Ecto neural progenitor cell (in vitro differentiated cells): ENCODE measurements at places on chromosomes 7 and 10.

GRCh38 chr10:47367646-47368045, 16.4 kb downstream of the ZNF488 start:
- no peak for DNase-seq

- no peak for DNase-seq
Observed at GRCh38 chr10:100791369-100792058, 46.1 kb downstream of the PAX2 start.

DNA sequence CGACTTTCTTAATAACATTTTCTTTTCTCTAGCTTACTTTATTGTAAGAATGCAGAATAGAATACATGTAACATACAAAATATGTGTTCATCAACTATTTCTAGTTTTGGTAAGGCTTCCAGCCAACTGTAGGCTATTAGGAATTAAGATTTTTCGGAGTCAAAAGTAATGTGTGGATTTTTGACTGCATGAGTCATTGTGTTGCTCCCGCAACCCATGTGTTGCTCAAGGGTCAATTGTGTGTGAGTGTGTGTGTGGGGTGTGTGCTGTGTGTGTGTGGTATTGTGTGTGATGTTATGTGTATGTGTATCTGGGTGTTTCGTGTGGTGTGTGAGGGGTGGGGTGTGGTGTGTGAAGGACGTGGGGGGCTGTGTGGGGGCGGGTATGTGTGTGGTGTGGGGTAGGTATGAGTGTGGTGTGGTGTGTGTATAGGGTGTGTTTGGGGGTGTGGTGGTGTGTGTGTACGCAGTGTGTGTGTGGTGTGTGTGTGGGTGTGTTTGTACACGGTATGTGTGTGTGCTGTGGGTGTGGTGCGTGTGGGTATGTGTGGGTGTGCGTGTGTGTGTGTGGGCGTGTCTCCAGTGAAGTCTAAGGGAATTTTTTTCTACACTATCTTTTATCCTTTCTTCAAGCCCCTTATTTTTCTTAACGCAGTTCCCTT, 60.5 kb downstream of the RSU1 start:
- no peak for DNase-seq

- DNase-seq, result no peak
Observed at GRCh38 chr10:96244354-96244753, 27.0 kb downstream of the BLNK start.

DNA sequence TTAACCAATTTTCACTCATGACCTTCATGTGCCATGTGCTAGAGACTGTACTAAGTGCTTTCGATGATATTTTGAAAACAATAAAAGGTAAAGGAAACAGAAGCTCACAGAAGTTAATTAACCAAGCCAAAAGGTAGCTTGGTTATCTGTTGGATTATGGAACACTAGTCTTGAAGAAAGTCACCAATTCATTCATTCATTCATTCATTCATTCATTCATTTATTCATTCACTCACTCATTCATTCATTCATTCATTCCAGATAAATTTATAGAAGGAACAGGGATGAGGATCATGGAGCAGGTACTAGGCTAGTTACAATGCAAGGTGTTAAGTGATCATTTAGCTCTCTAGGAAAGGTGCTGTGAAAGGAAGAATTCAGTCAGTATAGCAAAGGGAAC, 322.8 kb downstream of the MAGI2 start:
- DNase-seq, result no peak

GRCh38 chr7:70657989-70658632, 473.8 kb upstream of the GALNT17 start:
- DNase-seq, result no peak

DNA sequence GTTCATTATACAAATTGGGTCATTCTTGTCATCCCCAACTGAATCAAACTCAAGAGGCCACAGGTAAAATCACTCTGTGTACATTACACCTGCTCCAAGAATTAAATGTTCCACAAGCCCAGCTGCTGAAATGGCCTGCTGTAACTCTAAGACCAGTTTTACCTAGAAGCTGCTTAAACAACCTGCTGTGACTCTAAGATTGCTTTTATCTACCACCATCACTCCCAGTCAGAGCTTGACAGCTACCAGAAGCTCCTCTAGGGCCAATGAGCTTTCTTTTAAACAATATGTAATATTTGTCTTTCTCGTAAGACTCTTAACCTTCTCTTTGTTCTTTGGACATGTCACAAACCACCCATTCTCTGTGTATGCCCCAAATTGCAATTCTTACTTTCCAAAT, 141.8 kb upstream of the LRGUK start:
- no peak for DNase-seq

DNA sequence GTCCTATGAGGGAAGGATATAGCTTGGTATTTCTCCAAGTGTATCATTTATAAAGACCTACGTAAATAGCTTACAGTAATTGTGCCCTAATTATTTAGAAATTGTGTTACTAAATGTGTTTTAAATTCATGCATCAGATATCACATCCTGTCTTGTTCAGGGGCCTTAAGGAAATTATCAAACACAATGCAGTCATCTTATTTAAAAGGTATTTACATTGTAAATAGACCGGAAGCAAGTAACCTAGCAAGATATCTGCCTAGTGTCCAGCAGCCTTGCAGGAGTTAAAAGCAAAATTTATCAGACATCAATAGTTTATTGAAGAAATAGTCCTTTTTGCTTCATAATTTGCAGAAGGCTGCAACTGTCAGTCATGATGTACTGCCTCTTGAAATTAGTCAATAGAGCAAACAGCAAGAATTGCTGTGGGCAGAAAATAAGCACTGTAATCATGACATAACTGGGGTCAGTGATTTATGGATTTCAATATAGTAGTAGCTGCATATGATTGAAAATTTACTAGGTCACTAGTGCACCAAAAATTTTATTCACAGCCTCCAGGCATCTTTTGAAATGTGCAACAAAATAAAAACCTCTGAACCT, 23.1 kb downstream of the GLRX3 start:
- no peak for DNase-seq

GRCh38 chr7:5620459-5620881, 161.0 kb downstream of the RNF216 start:
- no peak for DNase-seq

DNA sequence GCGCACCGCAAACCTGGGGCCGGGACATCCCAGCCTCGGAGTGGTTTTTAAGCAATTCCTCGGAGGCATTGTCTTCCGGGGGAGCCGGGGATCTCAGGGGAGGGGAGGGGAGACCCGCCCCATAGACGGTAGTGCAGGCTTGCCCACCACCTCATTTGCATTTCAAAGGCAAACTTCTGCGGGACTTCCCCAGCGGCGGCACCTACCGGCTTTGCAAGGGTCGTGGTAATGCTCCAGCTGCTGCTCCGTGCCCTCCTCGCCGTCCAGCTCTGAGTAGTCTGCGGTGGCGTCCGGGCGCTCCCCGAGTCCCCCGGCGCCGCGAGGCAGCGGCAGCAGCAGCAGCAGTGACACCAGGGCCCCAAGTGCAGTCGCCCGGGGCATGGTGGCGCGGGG, 425 bp downstream of the TLL2 start:
- no peak for DNase-seq

DNA sequence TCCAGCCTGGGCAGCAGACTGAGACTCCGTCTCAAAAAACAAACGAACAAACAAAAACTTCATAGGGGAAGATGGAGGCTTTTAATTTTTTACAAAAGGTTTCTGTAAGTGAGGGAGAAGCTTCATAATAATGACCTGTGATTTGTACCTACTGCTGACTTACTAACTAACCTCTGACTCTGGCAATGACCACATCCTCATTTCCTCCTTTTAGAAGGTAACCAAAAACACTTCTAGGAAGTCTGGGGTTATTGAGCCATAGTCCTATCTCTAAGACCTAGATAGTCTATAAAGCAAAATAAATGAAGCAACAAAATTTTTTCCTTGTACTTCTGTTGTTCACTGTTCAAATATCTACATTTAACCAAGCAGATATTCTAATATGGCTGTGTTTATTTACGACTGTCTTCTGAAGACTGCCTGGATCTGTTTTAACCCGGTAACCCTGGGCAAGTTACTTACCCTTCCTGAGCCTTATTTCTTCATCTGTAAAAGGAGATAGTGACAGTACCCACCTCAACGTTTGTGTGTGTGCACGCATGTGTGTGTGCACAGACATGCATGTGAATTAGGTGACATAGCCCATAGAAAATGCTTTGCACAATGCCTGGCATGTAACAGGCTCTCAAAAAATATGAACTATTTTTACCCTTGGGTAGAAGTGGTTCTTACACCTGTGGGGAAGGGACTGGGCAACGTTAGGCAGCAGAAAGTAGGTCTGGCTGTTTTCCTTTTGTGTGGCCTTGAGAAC, 30.8 kb upstream of the SMNDC1 start:
- DNase-seq, result no peak

DNA sequence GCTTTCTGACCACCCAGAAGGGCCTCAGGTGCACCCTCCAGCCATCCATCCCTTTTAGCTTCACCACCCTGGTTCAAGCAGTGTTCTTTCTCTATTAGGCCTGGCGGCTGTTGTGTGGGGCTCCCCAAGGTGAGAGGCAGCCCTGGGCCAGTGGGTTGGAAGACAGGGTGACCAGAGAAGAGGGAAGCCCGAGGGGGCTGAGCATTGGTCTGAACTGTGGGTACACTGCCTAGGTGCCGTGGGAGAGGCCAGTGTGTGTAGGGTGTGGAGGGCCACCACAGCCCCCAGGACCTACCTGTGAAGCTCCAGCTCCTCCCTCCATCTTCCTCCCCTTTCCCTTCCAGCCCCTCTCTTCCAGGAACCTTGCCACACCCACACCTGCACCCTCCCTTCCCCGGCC, 9.1 kb upstream of the MTPAP start:
- DNase-seq, result no peak
